Fibroblast of the aortic adventitia (primary cell): ENCODE measurements at places on chromosomes 11 and 22. TPM values are rescaled to one million over a fixed set of nuclear protein-coding genes. Genes with fewer than 3 reads are reported as not detected.

DDIAS gene
- 0.16 and 14.3 TPM in 2 replicates for total RNA-seq

OR4A16 gene
- not detected in 2 replicates for total RNA-seq

CEND1 gene
- total RNA-seq: 0.65 and 1.2 TPM in 2 replicates

CHEK2 gene
- total RNA-seq: 17.1 and 22.2 TPM in 2 replicates

TESMIN gene
- total RNA-seq: 1.2 TPM in 1 of 2 replicates, not detected in the other
